ENCODE measurements at places on chromosomes 6 and 20.

GRCh38 chr6:36976509-36976908, 9.5 kb downstream of the MTCH1 start:
- no peak for DNase-seq

- no peak for DNase-seq
Measured at GRCh38 chr20:50932016-50932485, 814 bp upstream of the ADNP start.

DNA sequence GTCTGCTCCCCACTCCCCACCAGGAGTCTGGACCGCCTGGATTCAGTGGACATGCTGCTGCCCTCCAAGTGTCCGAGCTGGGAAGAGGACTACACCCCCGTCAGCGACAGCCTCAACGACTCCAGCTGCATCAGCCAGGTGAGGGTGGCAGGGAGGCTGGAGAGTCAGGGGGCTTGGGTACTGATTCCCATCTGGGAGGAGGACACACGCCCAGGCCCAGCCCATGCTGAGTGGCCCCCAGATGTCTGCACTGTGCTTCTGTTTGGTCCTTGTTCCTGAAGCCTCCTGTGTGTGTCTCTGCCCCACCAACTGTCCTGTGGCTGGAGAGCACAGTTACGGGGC, 101.6 kb upstream of the MYL9 start:
- no peak for DNase-seq

DNA sequence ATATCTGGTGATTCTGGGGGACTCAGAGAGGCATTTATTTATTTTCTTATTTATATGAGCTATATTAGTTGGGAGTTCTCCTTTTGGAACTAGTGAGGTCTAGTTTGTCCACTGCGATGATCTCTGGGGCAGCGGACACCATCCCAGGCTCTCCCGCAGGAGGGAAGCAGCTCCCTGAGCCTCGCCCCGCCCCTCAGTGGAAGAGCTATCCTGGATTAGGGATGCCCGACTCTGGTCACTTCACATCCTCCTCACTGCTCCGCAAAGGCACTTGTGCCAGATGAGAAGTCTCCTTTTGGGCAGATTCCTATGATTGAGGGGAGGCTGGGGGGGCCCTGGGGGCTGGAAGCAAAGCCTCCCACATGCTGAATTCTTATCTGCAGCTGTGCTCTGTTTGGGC, 3.6 kb upstream of the MAS1 start:
- no peak for DNase-seq

DNA sequence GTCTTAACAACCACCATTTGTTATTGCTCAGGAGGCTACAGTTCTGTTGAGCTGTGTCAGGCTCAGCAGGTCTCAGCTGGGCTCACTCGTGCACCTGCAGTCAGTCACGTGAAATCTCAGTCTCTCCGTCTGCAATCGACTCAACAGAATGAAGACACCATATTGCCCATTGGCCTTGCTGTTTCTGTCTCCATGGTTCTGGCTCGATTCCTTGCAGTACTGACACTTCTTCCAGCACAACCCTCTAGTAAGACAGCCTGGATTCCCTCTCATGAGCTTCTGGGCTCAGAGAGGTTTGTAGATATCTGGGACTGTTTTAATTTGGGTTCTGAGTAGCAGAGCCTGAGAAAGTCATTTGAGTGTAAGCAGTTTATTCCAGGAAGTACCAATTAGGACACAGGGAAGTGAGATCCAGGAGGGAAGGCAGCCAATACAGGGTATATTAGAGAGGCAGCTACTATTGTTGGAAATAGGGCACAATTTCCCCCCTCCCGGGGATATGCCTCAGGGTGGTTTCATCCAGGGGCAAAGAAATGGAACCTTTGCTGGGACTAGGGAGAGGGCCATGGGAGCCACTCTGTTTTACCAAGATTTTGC, 87.4 kb upstream of the RALGAPA2 start:
- DNase-seq = no peak

- no peak for DNase-seq
Measured at GRCh38 chr6:121881974-121882667, 446.7 kb downstream of the GJA1 start.

All from GM13977 (cell line).